Activated CD4-positive, alpha-beta memory T cell treated with anti-CD3 and anti-CD28 coated beads for 36 hours (primary cell): ENCODE measurements at places on chromosomes 11 and 22.

GRCh38 chr11:45538939-45539338, 126.5 kb downstream of the CHST1 start:
- no peak overlapping the region for H3K27ac ChIP-seq
- peaks cover 11% of the 10 kb centered on the region for H3K27me3 ChIP-seq
- DNase-seq = no peak
- H3K4me3 ChIP-seq = no peak overlapping the region
- no peaks in the 10 kb centered on the region for H3K36me3 ChIP-seq

GRCh38 chr11:120035756-120036155, 102.2 kb downstream of the TRIM29 start:
- DNase-seq = no peak
- H3K27ac ChIP-seq = no peak overlapping the region
- no peak overlapping the region for H3K4me3 ChIP-seq

DNA sequence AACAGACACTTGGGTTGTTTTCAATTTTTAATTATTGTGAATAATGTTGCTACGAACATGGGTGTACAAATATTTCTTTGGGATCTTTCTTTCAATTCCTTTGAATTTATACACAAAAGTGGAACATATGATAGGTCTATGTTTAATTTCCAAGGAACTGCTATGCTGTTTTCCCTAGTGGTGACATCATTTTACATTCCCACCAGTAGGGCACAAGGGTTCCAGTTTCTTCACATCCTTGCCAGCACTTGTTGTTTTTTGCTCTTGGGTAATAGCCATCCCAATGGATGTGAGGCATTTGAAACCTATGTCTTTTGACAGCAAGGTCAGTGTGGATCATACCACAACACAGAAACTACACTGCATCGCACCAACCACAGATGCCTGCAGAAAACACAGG, 41.8 kb upstream of the SCN3B start:
- no peak overlapping the region for H3K4me3 ChIP-seq
- peaks cover 16% of the 10 kb centered on the region for H3K27me3 ChIP-seq
- H3K27ac ChIP-seq = no peak overlapping the region
- H3K36me3 ChIP-seq = no peaks in the 10 kb centered on the region
- no peaks in the 10 kb centered on the region for H3K4me1 ChIP-seq

DNA sequence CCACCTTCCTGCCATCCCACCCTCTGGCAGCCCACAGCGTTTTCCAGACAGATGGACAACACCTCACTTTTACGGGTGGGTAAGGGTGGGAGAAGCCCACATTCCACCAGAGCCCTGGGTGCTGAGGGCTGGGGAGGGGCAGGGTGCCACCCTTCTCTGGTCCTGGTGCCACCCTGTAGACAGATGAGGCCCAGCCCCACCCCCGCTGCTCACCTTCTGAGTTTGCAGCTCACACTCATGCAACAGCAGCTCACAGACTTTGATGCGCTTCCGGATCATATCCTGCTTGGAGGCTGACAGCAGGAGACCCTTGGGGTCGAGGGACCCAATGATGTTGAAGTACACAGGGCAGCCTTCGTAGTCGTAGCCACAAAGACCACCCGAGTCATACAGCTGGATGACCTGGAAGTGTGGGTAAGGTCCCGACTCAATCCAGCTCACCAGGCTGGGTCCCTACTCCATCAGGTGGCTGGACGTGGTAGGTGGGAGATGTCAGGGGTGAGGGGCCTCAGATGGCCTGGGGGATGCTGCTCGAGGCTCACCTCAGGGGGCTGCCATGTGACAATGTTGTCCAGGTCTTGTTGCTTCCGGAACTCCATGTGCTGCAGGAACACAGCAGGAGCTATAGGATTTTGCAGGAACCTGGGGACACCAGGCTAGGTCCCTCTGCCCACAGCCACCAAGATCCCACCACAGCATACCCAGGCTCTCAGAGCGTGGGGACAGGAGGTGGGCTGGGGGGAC, 10.3 kb downstream of the SEC14L4 start:
- H3K4me3 ChIP-seq = no peak overlapping the region
- no peaks in the 10 kb centered on the region for H3K36me3 ChIP-seq
- no peak for DNase-seq
- H3K27ac ChIP-seq = no peak overlapping the region
- H3K27me3 ChIP-seq = peaks cover 6% of the 10 kb centered on the region

DNA sequence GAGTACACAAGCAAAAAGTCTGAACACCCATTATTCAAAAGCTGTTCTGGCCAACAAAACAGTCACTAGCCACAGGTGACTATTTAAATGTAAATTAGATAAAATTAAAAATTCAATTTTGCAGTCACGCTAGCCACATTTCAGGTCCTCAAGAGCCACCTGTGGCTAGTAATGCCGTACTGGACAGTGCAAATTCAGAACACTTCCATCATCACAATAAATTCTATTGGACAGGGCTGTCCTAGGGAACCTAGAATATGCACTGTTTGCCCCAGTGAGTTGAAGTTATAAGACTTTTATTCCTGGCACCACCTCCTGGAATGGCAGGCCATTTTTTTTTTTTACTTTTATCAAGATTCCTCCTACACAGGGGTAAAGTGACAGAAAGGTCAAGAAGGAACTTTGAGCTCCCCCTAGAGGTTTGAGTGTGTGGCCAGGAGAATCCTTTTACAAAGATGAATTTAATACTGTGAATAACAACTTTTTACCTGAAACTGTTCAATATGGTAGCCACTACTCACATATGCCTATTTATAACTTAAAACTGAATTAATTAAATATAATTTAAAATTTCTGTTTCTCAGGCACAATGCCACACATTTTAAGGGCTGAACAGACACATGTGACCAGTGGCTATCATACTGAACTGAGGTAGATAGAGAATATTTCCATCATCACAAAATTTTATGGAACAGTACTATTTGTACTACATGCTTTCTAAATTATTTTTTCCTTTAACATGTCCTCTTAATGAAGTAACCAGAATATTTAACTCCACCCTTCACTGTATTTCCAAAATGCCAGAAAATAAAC, 6.5 kb downstream of the MSANTD2 start:
- no peak overlapping the region for H3K27ac ChIP-seq
- peaks cover 31% of the 10 kb centered on the region for H3K4me1 ChIP-seq
- H3K4me3 ChIP-seq = no peak overlapping the region
- H3K36me3 ChIP-seq = no peaks in the 10 kb centered on the region
- H3K27me3 ChIP-seq = no peaks in the 10 kb centered on the region

GRCh38 chr11:123473941-123474677, 44.0 kb downstream of the GRAMD1B start:
- no peaks in the 10 kb centered on the region for H3K36me3 ChIP-seq
- no peak for DNase-seq
- H3K27ac ChIP-seq = no peak overlapping the region
- H3K4me1 ChIP-seq = peaks cover 23% of the 10 kb centered on the region
- H3K4me3 ChIP-seq = no peak overlapping the region

DNA sequence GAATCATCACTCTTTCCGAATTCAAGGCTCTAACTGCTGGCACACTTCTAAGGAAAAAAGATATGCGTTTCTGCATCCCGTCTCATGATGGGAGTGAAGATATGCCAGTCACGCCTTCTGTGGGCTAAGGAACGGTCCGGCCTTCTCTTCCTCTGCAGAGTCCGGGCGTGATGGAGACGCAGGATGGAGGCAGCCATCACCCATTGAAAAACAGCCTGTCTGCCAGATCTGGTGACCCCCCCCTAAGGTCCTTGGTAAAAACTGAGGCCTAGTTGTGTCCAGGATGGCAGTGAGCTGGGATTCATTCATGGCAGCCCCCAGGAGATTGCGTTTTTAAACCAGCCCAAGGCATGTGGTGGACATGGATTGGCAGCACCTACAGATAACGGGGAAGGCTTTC, 6.9 kb upstream of the EFCAB6 start:
- no peak overlapping the region for H3K27ac ChIP-seq
- DNase-seq = no peak
- H3K27me3 ChIP-seq = peaks cover 12% of the 10 kb centered on the region
- H3K4me3 ChIP-seq = no peak overlapping the region
- peaks cover 4% of the 10 kb centered on the region for H3K4me1 ChIP-seq

DNA sequence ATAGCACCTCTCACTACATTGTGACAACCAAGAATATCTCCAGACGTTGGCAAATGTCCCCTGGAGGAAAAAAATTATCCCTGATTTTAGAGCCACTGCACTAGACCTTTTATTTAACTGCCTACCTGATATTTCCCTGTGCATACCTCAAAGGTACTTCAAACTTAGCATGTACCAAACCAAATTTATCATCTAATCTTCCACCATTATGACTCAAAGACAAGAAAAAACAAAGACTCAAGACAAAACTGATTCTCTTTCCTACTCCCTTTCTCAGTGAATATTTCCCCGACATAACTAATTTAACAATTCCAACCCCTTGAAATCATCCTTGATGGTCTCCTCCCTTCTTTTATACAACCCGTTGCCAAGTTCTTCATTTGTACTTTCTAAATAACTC, 136.0 kb downstream of the CCDC81 start:
- H3K27ac ChIP-seq = no peak overlapping the region
- DNase-seq = no peak
- H3K27me3 ChIP-seq = no peaks in the 10 kb centered on the region

DNA sequence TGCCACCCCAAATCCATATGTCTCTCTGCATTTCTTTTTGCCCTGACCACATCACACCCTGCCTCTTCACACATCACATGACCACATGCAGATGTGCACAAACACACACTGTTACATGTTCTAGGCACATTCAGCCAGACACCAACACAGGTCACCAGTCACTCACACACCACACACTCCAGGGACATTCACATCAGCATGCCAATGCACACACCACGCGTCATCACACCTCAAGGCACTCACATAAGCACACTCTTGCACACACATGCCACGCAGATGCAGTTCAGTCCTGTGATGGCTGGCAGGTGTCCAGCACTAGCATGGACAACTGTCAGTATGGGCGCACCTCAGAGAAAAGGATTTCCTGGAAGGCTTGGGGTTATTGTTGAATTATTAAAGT, 77.0 kb upstream of the MYOD1 start:
- H3K27me3 ChIP-seq = no peaks in the 10 kb centered on the region
- H3K4me3 ChIP-seq = no peak overlapping the region
- H3K27ac ChIP-seq = no peak overlapping the region
- no peaks in the 10 kb centered on the region for H3K4me1 ChIP-seq
- no peak for DNase-seq

- peaks cover 34% of the 10 kb centered on the region for H3K4me1 ChIP-seq
- H3K36me3 ChIP-seq = peaks cover 17% of the 10 kb centered on the region
- H3K27me3 ChIP-seq = no peaks in the 10 kb centered on the region
Measured at GRCh38 chr22:41621911-41622179, 750 bp downstream of the XRCC6 start.
